ENCODE measurements at places on chromosomes 5 and 9. TPM values are rescaled to one million over a fixed set of nuclear protein-coding genes. Genes with fewer than 3 reads are reported as not detected.
A peak's percentile ranks its signal among the peaks of the same experiment; 100 is the strongest.

GRCh38 chr5:141560725-141561483 lies 57.9 kb downstream of the DIAPH1 start:
- peak; percentile 96 for DNase-seq

The FGF1 gene
- polyA plus RNA-seq: 1.4 TPM

The SLC9A3 gene
- 0.60 TPM for polyA plus RNA-seq

GRCh38 chr5:76404223-76405211 lies 1.4 kb downstream of the IQGAP2 start:
- no peak for DNase-seq

DNA sequence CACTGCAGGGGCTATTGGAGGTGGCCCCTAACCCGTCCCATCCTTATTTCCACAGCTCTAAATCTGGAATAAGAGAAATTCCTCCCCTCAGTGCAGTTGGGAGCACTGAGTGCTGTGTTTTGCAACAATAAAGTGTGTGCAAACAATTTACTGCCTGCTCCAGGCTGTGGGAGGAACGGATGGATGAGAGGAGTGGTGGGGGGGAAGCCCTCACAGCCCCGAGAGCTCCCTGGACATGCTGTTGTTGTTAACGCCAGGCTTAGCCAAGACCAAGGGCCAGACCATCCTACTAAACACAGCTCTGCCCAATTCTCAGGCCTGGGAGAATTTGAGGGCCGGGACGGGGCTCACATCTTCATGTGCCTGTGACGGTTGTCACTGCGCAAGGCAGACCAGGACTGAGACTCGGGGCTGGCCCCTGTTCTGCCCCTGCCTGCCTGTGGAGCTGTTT lies 200.2 kb downstream of the DAB2IP start:
- no peak for DNase-seq

DNA sequence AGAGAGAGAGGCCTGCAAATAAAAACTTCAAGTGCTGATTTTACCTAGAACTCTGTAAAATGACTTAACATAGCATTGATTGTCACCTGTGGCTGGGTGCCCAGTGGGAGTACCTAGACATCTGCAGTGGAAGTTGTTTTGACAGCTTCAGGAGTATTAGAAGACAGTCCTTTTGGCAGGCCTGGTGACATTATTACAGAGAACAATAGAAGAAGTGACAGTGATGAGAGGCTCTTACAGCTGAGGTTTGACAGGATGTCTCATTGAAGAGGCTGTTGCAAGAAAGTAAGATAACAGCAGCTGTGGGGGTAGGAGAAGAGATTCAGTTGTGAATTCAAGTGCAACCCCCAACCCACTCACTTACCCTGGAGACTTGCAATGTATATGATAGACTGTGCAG lies 27.9 kb upstream of the MUSK start:
- no peak for DNase-seq

DNA sequence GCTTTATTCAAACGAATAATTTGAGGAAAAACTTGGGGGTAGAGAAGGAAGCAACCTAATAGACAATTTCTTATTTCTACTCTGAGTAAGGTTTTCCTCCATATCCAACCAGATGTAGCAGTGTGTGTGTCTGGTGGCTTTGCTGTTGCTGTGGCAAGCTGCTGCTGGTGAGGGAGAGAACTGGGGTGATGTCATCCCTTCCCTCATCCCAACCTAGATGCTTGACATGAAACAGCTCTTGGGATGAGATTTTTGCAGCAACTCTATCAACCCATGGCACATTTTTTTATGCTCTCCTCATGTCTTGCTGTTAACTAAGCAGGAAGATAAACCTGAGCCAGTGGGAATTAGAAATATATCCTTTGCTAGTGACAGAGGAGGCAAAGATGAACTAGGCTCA lies 135.8 kb downstream of the PCSK1 start:
- peak; percentile 13 for DNase-seq

- no peak for DNase-seq
These were observed 62.3 kb upstream of the STXBP1 start for GRCh38 chr9:127549751-127550150.

DNA sequence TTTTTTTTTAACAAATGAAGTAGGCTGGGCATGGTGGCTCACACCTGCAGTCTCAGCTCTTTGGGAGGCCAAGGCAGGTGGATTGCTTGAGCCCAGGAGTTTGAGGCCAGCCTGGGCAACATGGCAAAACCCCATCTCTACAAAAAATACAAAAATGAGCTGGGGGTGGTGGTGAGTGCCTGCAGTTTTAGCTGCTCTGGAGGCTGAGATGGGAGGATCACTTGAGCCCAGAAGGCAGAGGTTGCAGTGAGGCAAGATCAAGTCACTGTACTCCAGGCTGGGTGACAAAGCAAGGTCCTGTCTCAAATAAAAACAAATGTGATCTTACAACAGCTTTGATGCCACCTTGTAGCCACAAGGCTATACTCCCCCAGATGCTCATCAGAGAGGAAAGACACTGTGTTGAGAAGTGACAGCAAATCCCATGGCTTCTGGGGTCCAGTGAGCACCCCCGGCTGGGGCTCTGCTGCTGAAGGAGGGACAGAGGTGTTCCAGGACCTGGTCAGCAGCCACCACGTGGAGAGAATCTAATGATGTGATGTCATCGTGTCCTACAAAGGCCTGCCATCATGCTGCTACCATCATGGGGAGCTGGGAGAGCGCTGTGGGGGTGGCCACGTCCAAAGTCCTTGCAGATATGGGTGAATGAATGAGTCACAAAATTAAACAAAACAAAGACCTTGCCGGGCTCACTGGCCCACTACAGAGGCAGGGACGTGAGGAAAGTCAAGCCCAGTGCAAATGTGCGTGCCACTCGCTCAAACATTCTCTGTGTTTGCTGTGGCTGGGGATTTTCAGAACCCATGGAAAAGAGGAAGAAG lies 60.7 kb downstream of the PRRT1B start:
- no peak for DNase-seq

DNA sequence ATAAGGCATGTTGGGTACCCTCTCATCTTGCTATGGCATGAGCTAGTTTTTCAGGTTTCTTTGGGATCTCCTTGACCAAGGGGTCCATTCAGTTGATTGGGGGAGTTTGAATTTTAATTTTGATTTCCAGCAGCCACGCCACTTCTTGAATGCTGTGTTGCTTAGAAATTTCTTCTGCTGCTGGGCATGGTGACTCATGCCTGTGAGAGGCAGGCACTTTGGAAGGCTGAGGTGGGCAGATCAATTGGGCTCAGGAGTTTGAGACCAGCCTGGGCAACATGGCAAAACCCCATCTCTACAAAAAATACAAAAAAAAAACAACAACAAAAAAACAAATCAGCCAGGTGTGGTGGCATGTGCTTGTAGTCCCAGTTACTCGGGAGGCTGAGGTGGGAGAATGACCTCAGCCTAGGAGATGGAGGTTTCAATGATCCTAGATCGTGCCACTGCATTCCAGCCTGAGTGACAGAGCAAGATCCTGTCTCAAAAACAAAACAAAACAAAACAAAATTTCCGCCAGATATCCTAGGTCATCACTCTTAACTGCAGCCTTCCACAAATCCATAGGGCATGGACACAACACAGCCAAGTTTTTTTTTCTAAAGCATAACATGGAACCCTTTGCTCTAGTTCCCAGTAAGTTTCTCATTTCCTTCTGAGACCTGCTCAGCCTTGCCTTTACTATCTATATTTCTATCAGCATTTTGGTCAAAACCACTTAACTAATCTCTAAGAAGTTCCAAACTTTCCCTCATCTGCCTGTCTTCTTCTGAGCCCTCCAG lies 17.7 kb downstream of the TMC1 start:
- no peak for DNase-seq

DNA sequence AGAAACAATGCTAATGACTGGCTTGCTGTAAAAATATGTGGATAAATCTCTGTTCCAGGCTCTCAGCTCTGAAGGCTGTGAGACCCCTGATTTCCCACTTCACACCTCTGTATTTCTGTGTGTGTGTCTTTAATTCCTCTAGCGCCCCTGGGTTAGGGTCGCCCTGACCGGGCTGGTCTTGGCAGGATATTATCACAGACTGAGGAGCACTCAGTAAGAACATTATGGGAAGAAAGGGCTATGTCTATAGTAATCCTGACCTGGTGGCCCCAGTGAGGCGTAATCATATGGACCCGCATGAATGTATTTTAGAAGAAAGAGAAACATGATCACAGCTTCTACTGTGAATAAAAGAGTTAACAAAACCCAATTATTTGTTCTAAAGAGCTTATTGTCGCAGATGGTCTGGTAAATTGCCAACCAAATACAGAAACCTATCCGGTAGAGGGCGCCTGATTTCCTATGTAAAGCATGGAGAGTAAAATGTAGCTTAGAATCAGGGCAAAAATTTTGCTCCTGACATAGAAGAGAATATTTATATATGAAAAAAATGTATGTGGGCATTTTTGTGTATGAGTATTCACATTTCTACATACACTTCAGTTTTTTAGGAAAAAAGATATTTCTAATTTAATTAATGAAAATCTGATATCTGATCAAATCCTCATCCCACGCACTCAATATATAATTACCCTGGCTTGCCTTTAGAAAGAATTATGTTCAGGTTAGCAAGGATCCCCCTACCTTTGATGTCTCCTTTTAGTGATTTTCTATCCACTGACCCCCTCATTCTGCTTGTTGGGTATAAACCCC lies 5.8 kb upstream of the IFNA1 start:
- DNase-seq: no peak

The CFAP90 gene
- 0.07 TPM for polyA plus RNA-seq

DNA sequence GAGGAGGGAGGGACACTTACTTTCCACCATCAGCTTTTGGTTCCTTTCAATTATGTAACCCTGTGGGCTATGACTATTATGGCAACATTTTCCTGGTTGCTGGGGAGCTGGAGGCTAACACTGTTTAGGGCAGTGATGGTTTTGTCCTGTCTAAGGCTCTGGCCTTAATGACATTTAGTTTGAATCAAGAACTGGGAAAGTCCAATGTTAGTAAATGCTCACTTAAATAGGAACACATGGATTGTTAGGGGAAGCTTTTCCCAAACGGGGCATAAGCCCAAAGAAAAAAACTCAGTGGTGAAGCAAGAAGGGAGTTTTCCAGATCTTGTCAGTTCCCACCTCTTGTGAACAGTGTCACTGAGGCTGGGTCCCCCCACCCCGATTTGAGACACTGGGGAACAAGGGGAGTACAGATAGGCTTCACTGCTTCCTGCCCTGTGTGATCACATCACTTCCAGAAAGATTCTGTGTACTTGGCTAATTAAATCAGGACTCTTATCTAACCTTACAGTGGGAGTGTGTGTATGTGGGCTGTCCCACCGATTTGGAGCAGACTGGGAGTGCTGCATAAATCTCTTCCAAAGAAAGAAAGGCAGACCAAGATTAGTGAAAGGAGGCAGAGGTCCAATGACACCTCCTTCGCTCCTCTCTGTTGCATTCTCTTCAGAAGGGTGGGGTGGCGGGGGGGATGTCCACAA lies 206.4 kb downstream of the PTTG1 start:
- DNase-seq: no peak

The SHC3 gene
- polyA plus RNA-seq: 0.07 TPM

GRCh38 chr5:149445739-149446369 lies 66.8 kb upstream of the IL17B start:
- no peak for DNase-seq

DNA sequence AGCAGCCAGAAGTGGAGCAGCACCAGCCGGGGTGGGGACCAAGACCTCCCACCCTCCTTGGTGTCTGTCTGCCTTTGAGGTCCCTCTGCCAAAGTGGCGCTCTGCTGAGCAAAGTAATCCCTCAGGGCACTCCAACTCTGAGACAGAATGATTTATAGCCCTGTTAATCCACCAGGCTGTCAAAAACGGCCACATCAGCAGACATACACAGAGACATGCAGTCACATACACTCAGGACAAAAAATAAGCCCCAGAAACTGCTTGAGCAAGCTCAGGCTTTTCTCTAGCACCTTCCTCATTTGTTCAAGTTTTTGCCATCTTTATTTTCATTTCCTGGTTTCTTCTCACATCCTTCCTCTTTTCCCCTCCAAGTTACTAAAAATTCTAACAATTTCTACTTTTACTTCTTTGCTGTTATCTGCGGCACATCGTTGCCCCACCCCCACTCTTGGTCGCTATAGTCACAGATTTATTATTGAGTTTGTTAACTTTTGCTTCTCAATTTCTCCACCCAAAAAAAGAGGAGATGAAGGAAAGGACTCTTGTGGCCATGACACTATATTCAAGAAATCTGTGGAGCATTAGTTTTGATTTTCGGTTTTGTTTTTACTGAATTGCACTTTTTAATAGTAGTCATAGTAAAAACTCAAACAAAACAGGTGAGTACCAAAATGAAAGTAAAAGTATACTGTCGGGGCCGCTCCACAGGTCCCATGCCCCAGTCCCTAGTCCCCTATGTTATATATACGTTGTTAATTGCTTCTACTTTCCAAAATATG lies 17.4 kb upstream of the ADRB2 start:
- DNase-seq: no peak

The TXNDC8 gene
- not detected for polyA plus RNA-seq

The SARDH gene
- polyA plus RNA-seq: 0.07 TPM

GRCh38 chr9:116243708-116244107 lies 90.1 kb downstream of the PAPPA start:
- no peak for DNase-seq

GRCh38 chr5:23411994-23412393 lies 95.4 kb upstream of the PRDM9 start:
- peak; percentile 79 for DNase-seq

- no peak for DNase-seq
These were observed 378.3 kb downstream of the MTRR start for GRCh38 chr5:8247049-8247899.

DNA sequence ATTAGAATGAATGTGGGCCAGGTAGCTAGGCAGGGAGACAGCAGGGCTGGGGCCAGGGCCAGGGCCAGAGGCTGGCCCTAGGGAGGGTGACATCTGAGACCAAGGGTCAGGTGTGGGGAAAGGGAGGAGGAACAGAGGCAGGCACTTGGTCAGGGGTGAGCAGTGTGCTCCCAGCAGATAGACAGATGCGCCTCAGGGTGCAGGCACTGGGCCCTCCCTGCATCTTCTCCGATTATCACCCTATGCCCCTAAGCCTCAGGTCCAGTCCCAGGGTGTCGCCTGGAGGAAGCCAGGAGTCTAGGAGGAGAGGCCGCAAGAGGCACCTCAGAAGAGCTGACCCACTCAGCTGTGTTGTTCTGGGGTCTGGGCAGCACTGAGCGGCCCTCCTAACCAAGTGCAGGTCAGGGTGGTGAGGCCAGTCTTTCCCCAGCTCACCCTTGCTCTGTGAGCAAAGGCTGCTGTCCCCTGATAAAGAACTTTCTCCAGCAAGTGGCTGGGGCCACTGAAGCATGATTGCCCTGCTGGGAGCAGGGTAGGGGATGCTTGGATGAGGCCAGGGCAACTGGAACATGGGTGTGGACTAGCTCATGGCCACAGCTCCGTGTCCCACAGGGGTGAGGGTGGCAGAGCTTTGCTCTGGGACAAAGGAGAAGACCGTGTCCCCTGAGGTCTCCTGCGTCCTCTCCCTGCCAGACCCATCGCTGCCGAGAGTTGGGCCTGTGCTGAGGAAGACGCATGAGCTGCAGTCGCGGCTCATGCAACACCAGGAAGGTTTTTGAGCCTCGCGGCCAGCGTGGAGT lies 2.1 kb upstream of the RASGEF1C start:
- DNase-seq: no peak

- no peak for DNase-seq
These were observed 4.0 kb upstream of the LRRC70 start for GRCh38 chr5:62574599-62574998.

GRCh38 chr5:173764332-173765028 lies 123.7 kb upstream of the CPEB4 start:
- DNase-seq: peak; percentile 70

The SPATA31E1 gene
- polyA plus RNA-seq: not detected

The TBC1D9B gene
- 49.5 TPM for polyA plus RNA-seq

- DNase-seq: no peak
These were observed 29.3 kb upstream of the ANKH start for GRCh38 chr5:14900693-14901461.

- DNase-seq: peak; percentile 71
These were observed 35.4 kb upstream of the SLC2A8 start for GRCh38 chr9:127361561-127361960.
